SHP77 (cell line): ENCODE measurements at places on chromosomes 1 and 21.

GRCh38 chr1:228740543-228741317 is 5.5 kb downstream of the RHOU start:
- no peak for DNase-seq

DNA sequence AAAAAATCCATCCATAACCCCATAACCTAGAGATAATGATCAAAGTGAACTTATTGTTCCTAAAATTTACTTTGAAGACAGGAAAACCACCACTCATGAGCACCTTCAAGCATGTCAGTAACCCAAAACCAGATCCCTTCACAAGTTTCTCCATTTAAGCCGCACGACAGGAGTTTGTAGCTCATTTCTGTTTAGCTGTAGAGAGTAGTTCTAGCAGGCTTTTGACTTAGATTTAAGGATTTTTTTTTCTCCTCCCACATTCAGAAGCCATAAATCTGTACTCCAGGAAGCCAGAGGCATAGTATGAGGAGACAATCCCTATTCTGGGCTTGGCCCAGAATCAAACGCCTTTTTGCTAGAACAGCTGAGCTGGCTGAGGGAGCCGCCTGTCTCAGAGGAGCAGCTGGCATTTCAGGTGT is 25.6 kb downstream of the TOMM20 start:
- DNase-seq = no peak

GRCh38 chr1:212529211-212529741 is 79.3 kb upstream of the ATF3 start:
- no peak for DNase-seq

DNA sequence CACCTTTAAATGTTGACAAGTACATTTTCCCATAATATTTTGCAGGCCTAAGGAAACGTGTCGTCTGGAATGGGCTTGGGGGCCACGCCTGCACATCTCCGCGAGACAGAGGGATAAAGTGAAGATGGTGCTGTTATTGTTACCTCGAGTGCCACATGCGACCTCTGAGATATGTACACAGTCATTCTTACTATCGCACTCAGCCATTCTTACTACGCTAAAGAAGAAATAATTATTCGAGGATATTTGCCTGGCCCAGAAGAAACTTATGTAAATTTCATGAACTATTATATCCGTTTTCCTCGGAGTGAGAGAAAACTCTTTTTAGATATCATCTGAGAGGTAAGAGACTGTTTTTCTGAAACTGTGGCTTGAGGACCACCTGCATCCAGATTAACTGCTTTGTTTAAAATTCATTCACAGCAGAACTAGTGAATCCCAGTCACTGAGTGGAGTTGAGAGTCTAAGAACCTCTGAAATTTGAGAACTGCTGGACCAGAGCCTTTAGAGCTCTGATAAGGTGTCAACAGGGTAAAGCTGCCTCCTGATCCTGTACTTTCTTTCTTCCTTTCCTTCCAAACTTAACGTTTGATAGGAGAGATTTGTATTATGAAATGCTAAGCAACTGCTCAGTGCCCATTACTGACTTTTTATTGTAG is 811 bp downstream of the EXO1 start:
- no peak for DNase-seq

DNA sequence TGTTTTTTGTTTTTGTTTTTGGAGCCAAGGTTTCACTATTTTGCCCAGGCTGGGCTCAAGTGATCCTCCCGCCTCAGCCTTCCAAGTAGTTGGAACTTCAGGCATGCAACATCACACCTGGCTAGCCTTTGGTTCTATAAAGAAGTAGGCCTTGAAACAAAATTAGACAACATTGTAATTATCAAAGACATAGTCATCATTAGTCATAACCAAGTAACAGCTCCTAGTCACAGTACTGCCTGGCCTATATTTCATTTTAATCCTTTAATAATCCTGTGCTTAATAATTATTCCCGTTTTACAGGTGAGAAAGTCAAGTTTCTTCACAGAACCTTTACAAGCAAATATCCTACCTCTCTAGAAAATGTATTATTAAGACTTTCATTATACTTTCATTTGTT is 52.3 kb upstream of the TBX15 start:
- no peak for DNase-seq

- no peak for DNase-seq
Observed at GRCh38 chr1:22831729-22832413, 121.2 kb downstream of the EPHB2 start.

- DNase-seq = no peak
Observed at GRCh38 chr1:229857585-229857984, 209.5 kb upstream of the GALNT2 start.

GRCh38 chr1:156926175-156926574 is 5.7 kb downstream of the LRRC71 start:
- peak; percentile 20 for DNase-seq

GRCh38 chr1:109207467-109208103 is 6.1 kb upstream of the SARS1 start:
- DNase-seq = no peak

DNA sequence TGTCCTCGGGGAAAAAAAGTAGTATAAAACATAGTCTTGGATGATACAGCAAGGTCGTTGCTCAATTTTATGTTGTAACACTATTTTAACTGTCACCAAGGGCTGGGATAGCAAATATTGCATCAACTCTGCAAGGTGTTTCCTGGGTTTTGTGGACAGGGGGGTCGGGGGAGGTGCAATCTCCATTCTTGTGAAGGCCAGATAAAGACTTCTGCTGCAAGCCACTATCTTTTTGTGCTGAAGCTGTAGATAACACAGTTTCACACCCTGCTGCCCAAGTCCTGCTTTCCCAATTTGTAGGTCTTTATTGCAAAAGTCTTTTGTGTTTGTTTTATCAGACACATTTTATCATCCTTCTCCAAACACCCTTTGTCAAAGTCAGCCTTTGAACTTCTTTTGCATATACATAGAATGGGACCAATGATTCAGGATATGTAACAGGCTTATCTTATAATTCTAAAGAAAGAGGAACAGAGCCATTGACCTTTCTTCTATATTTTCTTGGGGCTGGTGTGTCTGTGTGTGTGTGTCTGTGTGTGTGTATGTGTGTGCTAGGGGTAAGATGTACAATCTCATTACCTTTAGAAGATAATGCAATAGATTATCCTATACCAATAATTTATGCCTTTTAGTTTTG is 140.6 kb downstream of the RUNX1 start:
- no peak for DNase-seq
